ENCODE measurements at places on chromosomes 4 and X.

GRCh38 chr4:108570993-108571569 is 49.3 kb upstream of the RPL34 start:
- no peak for DNase-seq

DNA sequence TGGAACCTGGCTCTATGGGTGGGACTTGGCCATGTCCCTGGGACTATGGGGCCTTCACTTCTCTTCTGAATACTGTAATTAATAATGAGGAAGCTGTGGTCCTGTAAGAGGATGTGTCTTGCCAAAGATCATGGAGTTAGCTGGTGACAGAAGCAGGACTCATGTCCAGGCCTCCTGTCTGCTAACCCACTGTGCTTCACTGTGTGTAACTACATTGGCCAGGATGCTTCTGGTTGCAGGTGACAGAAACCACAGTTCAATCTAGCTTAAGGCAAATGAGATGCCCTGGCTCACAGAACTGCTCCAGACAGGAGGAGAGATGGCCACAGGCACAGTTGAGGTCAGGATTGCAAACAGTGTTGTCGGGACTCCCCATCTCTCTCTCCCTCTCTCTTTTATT is 3.1 kb downstream of the MTMR1 start:
- DNase-seq = no peak

DNA sequence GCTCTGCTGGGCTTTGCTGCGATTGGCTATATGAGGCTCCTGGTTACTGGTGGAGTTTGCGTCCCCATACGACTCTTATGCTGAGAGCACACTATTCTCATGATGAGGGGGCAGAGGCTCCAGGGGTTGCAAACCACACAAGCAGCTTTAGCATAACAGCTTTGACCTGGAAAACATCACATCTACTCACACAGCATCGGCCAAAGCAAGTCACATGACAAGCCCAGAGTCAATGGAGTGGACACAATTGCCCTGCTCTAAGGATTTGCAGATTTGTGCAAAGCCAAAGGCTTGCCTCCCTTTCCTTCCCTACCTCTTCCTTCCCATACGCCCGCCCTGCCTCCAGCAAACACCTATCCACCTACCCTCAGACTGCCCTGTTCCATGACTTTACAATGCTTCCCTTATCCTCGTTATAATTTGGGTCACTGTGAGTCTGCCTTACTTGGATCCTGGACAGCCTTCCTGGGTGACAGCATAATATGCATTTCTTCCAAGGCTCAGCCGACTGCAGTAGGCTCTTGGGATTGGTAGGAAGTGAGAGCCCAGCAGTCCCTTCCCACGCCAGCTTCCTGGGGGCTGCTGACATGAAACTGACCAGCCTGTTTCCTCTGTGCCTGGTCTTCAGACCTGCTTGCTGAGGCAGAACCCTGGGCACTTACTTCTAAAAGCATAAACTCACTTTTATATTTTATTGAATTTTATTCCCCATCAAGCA is 208.2 kb upstream of the PSAPL1 start:
- DNase-seq = no peak

DNA sequence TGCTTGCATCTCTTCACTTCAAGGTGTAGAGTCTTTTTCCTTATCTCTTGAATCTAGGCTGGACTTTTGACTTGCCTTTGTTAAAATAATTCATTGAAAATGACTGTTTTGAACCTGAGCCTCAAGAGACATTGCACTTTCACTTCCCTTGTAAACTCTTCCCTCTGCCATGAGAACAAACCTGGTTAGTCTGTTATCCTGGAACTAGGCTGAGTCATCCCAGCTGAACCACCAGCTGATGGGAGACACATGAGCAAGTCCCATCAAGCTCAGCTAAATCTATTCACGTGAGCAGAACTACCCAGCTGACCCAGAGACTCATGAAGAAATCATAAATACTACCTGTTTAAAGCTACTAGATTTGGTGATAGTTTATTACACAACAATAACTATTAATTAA is 202.3 kb upstream of the CENPE start:
- no peak for DNase-seq

GRCh38 chr4:187467224-187467623 is 528.3 kb upstream of the ZFP42 start:
- no peak for DNase-seq

GRCh38 chrX:110215411-110215810 is 102.5 kb downstream of the AMMECR1 start:
- no peak for DNase-seq

DNA sequence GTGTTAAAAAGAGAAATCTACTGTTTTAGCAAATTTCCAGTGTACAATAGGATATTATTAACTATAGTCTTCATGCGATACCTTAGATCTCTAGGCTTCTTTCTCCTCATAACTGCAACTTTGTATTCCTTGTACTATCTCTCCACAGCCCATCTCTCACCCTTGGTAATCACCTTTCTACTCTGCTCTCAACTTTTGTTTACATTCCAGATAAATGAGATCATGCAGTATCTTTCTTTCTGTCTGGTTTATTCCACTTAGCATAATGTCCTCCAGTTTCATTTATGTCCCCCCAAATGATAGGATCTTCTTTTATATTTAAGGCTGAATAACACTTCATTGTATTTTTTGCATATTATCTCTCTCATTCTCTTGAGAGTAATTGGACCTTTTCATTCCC is 165.5 kb downstream of the HS3ST1 start:
- no peak for DNase-seq

DNA sequence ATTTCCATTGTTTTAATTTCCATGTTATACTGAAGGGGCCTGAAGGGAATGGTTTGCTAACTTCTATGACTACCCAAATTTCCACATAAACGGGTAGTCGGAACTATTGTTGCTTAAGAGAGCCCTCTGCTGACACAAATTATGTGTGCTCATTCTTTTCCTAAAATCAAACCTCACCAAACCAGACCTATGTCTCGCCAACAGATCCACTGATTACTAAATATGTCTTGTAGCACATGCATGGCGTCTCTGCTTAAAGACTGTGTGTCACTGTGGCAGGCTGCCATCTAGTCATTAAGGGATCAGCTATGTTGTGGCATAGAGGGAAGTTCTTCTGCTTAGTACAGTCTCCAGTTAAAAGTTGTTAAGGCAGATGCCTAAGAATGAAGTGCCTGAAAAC is 25.1 kb downstream of the PIR start:
- no peak for DNase-seq
